ENCODE measurements at places on chromosomes 2 and 18.

- DNase-seq: no peak
These were observed 478 bp upstream of the PRKAG3 start for GRCh38 chr2:218832081-218832480.

DNA sequence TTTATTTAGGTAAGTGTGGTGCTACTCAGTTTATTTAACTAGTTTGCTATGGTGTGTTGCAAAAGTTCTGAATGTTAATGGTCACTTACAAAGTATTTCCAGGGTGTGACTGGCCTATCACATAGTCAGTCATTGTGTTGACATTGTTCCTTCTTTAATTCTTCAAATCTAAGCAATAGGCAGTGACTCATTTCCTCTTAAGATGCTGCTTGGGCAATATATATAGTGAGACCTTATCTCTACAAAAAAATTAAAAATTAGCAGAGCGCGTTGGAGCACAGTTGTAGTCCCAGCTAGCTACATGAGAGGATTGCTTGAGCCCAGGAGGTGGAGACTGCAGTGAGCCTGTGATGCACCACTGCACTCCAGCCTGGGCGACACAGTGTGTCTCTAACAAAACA is 5.8 kb upstream of the CCDC88A start:
- no peak for DNase-seq

GRCh38 chr2:71282493-71282892 is 49.1 kb upstream of the ZNF638 start:
- no peak for DNase-seq

GRCh38 chr2:118016911-118017310 is 3.0 kb upstream of the CCDC93 start:
- no peak for DNase-seq

GRCh38 chr2:227267410-227268115 is 57.5 kb upstream of the MFF start:
- DNase-seq: no peak

GRCh38 chr2:79453918-79454317 is 58.9 kb upstream of the CTNNA2 start:
- no peak for DNase-seq

DNA sequence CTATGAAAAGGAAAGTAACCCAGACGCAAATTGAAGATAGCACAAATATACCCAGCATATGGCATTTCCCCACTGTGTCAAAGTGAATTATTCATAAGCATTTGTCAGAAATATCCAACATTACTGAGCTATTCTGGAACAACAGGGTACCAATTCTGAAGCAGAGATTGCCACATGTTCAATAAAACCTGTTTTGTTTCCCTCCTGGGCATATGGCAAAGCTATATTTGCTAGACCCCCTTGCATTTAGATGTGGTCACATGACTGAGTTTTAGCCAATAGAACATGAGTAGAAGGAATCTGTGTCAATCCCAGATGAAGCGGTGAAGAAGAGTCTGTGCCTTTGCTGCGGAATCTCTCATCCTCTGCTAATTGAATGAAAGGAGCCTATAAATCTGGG is 296.4 kb upstream of the DLGAP1 start:
- DNase-seq: no peak

DNA sequence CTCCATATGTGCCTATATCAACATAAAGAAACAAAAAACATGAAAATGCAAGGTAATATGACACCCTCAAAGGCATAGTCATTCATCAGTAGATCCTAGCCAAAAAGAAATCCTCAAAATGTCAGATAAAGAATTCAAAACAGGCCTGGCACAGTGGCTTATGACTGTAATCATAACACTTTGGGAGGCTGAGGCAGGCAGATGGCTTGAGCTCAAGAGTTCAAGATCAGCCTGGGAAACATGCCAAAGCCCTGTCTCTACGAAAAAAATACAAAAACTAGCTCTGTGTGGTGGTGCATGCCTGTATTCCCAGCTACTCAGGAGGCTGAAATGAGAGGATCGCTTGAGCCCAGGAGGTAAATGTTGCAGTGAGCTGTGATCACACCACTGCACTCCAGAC is 284.6 kb upstream of the KLHL29 start:
- DNase-seq: no peak

- no peak for DNase-seq
These were observed 88.4 kb upstream of the MGAT4A start for GRCh38 chr2:98819231-98819766.

- peak; percentile 10 for DNase-seq
These were observed 201.7 kb downstream of the TNS1 start for GRCh38 chr2:217801115-217801531.

DNA sequence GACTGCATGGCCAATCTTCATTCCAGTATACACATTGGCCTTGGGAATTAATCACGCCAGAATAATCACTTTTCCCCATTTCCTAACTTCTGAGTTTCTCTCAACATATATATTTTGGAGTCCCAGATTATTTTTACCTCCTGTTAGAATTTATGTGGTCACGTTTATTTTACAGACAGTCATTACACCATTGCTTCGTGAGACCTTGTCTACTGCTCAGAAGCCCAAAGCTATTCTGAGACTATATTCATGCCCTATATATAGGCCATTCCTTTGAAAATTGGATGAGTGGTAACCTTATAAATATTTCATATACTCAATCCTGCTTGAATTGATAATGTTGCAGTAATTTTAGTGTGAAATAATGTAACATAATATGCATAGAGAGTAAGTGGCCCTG is 610.0 kb upstream of the CDH2 start:
- DNase-seq: no peak

DNA sequence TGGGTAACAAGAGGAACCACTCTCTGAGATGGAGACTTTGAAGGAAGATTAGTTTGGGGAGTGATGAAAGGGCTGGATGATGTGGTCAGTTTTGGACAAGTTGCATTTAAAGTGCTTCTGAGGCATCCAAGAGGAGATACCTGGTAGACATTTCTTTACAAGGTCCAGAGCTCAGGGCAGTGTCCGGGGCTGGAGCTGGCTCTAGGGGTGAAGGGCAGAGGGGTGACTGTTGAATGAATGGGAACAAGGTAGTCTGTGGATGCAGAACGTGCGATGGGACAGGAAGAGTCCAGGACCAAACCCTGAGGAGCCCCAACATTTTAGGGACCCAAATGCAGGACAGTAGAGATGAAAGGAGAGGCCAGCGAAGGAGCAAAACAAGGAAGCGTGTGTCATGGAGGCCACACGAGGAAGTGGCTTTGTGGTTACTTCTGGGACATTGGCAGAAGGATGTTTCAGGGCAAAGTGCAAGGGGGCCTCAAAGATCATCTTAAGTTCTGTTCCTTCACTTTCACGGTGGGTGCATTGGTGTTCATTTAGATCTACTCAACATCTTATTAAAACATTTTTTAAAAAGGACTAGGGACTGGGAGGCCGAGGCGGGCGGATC is 13.6 kb upstream of the GPR35 start:
- DNase-seq: no peak

All from WTC11 (cell line).